Kidney (tissue), 22 donors: ENCODE measurements at places on chromosomes 11 and 22.

- DNase-seq = peak; percentile 83
These were observed 89.1 kb downstream of the RPS6KA4 start for GRCh38 chr11:64447831-64448598.

GRCh38 chr11:73647459-73648100, 1.2 kb downstream of the PLEKHB1 start:
- peak; percentile 94 for DNase-seq

DNA sequence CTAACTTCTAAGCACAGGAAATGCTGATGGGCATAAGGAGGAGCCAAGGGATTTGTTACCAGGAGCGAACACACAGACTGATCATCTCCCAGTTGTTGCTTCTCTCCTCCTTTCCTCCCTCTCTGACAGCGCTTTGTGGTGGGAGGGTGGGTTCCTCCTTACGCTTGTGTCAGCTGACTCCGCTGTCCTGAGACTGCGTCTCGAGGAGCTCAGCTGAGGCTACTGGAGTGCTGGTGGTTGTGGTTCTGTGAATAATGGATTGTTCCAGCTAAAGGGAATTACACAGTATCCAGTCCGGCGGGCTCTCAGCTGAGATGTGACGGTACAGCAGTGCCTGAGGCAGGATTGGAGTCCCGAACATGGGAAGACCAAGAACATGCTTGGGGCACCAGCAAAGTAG, 113.4 kb downstream of the CTNND1 start:
- no peak for DNase-seq

- DNase-seq = no peak
These were observed 58.2 kb downstream of the PRCP start for GRCh38 chr11:82842019-82842418.

GRCh38 chr11:57092028-57092698, 89.6 kb upstream of the LRRC55 start:
- DNase-seq = no peak

GRCh38 chr11:104275992-104276391, 112.0 kb upstream of the PDGFD start:
- no peak for DNase-seq

DNA sequence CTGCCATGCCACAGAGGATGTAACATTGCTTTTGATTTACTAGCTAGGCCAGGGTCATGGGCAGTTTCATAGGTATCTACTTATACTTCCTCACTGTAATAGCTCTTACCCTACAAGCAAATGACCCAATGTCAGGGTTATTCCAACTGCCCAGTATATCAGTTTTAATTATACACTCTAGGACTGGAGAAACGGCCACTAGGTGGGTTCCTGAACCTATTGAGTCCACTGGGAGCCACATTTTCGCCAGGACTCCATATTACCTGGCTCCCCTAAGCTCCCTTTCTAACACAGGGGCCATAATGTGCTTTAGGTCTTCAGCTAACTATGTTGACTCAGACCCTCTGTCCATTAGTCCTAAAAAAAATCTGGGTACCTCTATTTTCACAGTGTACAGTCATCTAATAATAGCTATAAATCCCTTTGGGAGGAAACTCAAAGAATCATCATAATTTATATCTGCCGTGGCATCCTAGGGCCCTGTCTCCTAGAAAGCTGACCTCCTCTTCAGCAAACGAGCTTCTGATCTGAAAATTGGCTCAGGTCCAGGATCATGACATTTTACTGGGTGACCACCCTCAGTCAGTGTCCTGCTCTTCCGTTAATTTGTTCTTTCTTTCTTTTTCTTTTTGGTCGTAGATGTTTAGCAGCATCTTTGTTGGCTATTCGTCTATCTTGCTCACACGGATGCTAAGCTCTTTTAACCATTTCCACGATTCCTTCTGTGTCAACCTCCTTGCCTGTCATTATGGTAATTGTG, 244.3 kb downstream of the FAM76B start:
- DNase-seq = no peak

DNA sequence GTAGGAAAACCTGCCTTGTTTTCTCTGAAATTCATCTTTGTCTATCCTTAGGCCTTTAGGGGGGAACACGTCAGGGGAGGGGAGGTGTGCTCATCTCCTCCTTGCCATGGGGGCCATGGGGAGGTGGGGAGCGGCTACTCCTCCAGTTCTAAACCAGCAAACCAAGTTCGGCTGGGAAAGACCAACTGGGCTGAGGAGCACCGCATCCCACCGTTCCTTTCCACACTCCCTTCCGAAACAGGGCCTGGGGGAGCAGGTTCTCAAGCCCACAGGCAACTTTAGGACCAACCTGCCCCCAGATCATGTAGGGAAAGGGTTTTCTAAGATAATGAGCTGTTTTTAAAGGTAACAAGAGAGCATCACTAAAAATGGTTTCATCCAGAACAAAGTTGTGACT, 77.5 kb upstream of the PITPNB start:
- no peak for DNase-seq
